ENCODE measurements at places on chromosomes 1 and 21.

- no peak for DNase-seq
Measured at GRCh38 chr1:214404154-214404553, 123.2 kb downstream of the SMYD2 start.

DNA sequence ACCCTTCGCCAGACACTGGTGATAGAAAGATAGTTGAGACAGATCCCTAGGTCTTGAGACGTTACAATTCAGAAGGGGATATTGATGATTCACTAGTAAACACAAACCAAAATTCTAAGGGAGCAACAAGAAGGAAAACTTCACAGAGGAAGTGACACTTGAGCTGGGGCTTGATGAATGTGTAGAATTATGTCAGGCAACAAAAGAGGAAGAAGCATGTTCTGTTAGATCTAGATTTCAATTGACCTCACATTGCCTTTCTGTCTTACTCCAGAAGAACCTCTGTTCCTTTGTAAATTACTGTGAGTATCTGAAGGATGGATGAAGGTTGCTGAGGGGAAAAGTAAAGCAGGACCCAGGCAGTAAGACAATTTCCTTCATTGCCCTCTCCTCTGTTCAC lies 328.2 kb downstream of the KCTD3 start:
- no peak for DNase-seq

DNA sequence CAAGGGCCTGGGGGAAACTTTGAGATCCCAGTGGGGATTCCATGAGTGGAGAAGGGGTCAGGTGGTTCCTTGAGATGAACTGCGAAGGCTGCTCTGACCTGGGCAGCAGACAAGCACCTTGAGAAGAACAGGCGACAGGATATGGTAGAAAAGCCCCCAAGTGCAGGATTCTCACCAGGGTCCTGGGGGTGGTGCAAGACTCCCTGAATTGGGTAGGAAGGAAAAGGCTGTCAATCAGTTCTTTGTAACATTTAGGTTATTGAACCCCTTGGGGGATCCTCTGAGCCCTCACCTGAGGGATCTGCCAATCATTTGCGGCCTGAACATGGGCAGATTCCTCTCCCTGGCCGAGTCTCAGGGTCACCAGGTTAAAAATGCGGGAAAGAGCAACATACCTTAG lies 2.4 kb upstream of the PRAMEF12 start:
- no peak for DNase-seq

- peak; percentile 40 for DNase-seq
Measured at GRCh38 chr1:208093754-208094719, 150.1 kb downstream of the PLXNA2 start.

DNA sequence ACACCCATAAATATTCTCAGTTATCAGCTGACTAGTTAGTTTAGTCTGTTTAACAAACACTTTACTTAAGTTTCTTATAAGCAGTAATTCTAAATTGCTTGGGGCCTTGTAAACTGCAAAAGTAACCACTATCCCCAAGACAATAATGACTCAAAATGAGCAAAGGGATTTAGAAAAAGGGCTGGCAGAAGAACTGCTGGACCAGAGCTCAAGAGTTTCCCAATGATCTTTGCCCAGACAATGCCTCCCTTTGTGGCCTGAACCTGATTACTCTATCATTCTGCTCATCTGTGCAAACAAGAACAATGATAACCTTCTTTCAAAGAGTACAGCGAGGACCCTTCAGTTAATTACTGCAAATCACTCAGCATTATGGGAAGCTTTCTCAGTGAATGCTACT lies 123.5 kb downstream of the TIAM1 start:
- DNase-seq: no peak

GRCh38 chr1:38686167-38686926 lies 173.2 kb downstream of the RRAGC start:
- no peak for DNase-seq

- DNase-seq: no peak
Measured at GRCh38 chr1:229339520-229339919, 3.3 kb downstream of the CCSAP start.

DNA sequence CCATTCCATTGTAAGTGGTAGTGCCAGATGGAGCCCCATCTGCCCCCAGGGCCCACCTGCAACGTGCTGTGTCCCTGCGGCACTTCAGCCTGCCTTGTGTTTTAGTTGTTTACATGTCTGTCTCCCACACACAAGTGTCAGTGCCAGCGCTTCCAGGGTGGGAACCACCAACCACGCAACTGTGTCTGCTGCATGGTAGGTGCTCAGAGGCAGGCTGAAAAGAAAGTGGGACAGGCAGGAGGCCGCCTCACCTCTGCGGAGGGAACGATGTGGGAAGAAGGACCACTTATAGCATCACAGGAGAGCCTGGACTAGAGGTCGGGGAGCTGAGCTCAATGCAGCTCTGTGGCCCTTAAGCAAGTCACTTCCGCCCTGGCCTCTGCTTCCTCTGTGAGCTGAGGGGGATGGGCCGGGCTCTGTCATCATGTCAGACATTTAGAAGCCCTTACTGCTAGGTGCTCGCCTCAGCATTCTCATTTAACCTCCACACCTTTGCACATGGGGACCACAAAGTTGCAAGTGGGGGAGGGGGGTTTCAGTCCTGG lies 17.9 kb downstream of the SLC9A1 start:
- DNase-seq: peak; percentile 53

GRCh38 chr1:224700918-224701531 lies 84.9 kb downstream of the CNIH3 start:
- DNase-seq: no peak

DNA sequence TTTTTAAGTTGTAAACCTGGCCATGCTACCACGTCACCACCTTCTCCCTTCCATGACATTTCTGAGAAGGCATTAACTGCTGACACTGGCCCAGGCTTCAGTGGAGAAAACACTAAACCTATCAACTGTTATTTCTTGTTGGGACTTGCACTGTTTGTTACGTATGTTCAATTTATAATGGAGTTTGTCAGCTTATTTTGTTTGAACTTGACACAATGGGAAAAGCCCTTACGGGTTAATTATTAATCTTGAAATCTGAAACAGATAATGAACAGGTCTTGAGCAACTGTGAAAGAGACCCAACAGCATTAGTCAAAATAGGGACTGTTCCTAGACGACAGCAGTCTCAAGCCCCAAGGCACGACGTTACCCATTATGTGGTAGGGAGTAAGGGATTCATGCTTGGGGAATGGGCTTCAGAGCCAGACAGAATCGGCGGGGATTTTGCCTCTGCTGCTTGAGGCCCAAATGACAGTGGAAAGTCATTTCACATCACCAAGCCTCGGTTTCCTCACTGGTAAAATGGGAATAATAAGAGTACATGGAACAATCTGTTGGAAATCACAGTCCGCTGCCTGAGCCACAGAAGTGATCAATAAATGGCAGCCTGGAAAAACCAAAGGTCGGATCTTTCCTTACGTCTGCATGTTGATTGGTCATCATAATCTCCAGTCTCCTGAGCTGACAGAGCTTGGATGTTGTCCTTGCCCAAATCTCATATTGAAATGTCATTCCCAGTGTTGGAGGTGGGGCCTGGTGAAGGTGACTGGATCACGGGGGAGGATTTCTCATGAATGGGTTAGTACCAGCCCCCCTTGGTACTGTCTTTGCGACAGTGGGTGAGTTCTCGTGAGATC lies 44.5 kb downstream of the TIAM1 start:
- no peak for DNase-seq

DNA sequence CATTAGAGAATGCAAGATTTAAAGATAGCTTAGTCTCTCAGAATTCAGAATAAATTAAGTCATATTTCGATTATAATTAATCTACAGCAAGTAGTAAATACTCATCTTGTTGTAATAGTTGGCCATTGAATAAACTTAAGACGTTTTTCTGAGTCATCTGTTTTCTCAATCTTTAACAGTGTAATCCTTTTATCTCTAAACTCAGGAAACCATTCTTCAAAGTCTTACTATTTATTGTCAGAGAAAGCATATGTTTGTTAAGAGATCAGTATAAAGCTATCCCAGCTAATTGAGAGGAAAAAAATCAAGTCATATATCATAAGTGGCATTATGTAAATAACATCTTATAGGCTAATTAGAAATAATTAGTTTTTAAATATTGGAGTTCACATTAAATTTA lies 201.2 kb upstream of the ADAMTS5 start:
- no peak for DNase-seq

DNA sequence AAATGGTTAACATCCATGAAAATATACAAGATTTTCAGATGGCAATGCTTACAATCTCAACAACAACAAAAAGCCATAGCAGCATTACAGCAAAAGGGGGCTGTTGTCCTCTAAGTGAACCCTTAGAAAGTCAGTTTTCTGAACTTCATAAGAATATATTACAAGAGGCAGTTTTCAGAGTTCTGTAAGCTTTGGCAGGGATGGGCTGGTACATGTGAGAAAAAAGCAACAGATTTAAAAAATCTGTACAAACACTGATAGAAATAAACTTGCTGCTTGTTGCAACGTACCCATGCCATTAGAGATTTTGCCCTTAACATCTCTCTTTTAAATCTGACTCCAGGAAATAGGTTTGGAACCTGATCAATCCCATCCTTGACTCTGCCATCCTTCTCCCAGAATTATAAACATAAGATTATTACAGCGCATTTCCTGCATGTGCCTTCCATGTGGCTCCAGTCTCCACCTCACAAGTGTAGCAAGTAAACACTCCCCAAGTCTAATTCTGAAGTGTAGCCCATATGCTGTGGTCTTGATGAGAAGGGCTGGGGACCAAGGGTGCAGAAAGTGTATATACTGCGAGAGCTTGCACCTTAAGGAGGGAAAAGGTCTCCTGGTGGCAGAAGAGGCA lies 101.4 kb upstream of the TSPAN2 start:
- no peak for DNase-seq

- no peak for DNase-seq
Measured at GRCh38 chr1:177275736-177276135, 105.0 kb downstream of the BRINP2 start.

DNA sequence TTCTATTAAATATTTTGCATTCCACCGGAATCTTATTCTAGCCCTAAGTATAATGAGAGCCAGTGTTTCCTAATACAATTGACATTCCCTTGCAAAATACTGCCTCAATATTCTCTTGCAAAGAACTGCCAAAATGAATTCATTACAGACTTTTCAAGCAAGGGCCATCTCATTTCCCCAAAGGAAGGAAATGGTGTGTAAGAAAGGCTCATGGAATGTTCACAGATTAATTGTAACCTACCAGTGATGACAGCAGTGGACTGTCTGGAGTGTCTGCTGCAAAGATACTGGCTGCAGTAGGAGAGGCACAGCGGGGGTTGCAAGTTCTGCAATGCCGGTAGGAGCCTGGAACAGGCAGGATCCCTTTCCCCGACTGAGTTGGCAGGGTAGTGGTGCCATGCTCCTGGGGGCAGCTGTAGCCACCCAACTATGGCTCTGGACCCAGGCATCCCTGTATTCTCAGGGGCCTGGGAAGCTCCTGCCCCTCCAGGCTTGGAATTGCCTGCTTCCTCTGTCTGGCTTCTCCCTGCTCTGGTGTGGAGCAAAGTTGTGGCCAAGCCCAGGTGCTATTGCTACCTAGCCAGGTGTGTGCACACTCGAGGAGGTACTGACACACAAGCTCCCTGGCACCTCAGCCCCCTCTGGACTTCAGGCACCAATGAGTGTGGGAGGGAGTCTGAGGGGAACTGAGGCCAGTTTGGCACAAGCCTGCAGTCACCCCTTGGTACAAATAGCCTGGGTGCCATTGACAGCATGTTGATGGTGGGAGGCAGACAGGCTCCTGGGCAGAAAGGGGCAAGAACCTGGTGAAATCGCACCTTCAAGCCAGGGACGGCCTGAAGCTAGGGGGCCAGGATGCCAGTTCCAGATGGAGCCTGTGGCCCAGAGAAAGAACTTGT lies 1371.0 kb downstream of the KCNT2 start:
- DNase-seq: no peak

GRCh38 chr1:119898530-119898929 lies 2.2 kb upstream of the ADAM30 start:
- no peak for DNase-seq

DNA sequence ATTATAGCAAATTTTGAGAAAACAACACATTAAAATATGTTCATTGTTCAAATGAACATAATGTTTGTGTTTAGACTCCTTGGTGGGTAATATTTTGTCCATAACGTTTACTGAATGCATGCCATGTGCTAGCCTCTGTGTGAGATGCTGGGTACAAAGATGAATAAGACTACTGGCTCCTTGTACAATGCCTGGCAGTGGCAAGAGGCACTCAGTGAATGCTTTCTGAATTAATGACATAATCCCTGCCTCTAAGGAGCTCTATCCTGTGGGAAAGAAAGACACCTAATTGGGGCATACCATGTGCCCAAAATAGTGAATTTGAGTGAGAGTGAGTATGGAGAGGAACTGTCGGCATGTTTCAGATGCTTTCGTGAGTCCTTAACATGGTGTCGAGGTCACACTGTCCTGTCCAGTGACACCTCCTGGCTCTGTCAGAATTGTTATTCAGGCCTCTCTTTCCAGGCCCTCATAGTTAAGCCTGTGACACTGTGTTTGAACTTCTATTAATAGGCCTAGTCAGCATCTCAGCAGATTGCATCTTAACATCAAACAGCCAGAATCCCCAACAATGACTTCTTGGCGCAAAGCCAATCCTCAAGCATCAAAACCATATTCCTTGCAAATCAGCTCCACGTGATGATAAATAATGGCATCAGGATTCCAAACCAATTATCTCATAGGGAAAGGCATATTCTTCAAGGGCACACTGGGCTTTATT lies 32.8 kb upstream of the S1PR1 start:
- DNase-seq: no peak

GRCh38 chr21:37982496-37983318 lies 66.5 kb upstream of the KCNJ6 start:
- no peak for DNase-seq

GRCh38 chr1:244280201-244280600 lies 171.5 kb downstream of the ADSS2 start:
- no peak for DNase-seq

DNA sequence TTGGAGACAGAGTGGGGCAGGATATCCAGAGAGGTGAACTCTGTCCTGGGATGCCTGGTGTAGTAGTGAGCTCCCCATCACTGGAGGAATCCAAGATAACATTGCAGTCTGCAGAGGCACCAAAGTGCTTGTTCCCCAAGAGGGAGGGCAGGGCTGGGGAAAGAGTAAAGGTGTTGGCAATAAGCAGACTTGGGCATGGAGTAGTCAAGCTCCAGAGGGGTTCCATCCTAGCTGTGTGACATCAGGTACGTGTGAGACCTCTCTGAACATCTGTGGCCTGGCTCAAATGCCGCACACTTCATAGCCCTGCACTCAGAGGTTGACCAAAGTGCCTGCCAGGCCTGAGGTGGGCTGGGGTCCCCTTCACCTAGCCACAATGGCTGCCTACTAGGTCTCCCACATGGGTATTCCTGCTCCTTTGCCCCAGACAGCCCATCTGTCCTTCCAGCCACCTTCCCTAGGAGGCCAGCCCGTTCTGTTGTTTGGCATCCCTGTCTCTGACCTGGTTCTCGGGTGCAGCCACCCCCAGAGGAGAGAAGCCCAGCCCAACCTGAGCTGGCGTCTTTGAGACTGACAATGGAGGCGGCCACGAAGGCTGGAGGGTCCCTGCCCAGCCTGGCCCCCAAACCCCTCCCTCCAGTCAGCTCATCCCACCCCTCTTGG lies 2.8 kb upstream of the ARF1 start:
- DNase-seq: no peak

- DNase-seq: no peak
Measured at GRCh38 chr1:230861489-230861888, 6.8 kb downstream of the C1orf198 start.
